ENCODE measurements at places on chromosomes 6 and 20.

DNA sequence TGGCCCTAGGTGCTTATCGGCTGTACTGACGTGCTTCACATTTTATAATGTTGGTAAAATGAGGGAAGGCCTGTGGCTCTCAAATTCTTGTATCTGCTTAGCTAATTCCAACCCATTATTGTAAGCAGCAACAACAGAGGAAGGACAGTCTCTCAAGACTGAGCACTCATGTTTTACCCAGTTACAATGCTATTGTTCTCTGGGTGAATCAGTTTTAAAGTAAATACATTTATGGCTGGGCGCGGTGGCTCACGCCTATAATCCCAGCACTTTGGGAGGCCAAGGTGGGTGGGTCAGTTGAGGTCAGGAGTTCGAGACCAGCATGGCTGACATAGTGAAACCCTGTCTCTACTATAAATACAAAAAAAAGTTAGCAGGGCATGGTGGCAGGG, 194.6 kb downstream of the PRKN start:
- no peak for DNase-seq

- DNase-seq = peak; percentile 2
Measured at GRCh38 chr20:24497851-24498250, 28.4 kb downstream of the SYNDIG1 start.

DNA sequence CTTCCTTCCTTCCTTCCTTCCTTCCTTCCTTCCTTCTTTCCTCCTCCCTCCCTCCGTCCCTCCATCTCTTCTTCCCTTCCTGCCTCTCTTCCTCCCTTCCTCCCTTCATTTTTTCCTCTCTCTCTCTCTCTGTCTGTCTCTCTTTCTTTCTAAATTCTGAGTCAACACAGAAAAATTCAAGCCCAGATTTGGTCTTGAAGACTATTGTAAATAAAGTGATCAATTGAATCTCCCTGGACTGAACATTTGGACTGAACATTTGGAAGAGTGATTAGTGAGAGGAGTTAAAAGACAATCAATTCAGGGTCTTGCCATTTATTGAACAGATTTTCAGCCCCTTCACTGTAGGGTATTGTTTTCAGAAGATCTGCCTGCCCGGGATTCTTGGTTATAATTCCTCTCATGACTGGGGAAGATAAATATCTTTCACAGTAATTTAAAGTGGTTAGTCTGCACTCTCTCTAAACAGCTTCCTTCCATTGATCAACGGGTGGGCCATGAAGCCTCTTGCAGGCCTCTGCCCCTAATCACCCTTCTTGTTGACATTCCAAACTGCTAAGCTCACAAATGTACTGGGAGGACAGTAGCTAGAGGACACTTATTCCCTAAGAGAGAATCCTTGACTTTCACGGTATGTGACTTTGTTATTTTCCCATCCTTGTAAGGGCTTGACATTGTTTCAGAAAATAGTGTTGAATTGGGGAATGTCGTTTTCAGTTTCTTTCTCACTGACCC, 101.7 kb upstream of the BMP2 start:
- DNase-seq = peak; percentile 70

- DNase-seq = no peak
Measured at GRCh38 chr6:112618849-112619248, 271.7 kb downstream of the RFPL4B start.

DNA sequence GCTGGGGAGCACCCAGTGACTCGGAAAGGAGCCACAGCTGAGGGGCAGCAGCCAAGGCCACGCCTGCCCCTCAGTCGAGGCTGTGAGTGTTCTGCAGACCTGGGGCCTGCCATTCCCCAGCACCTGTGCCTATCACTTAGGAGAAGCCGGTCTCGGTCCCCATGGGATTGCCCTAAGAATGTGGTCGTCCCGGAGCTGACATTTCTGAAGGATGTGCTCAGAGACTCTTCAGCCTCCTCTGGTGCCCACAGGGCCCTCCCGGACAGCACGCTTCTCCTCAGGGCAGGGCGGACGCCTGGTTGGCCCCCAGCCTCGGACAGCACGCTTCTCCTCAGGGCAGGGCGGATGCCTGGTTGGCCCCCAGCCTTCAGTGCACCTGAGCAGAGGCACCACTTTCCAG, 223.9 kb downstream of the ERMARD start:
- no peak for DNase-seq

- DNase-seq = no peak
Measured at GRCh38 chr6:4163408-4164116, 28.2 kb upstream of the ECI2 start.

DNA sequence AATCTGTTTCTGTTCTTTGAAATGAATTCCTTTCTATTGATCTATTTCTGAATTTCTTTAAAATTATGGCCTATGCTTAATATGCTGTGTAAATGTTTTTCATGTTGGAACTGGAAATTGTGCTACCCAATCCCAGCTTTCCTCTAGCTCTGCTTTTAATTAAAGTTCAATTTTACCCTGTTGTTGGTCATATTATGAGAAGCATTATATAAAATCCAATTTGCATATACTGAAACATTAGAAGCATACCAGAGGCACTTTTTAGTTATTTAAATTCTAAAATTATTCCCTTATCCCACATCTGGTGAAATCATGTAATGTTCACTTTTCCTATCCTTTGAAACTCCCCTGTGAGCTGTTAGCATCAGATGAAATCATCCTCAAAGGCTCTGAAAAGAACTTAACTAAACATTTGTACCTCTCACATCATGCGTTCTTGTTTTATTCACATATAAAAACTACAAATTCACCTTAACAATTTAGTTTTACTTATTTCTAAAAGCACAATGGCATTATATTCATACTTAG, 160.6 kb upstream of the COL21A1 start:
- DNase-seq = no peak

DNA sequence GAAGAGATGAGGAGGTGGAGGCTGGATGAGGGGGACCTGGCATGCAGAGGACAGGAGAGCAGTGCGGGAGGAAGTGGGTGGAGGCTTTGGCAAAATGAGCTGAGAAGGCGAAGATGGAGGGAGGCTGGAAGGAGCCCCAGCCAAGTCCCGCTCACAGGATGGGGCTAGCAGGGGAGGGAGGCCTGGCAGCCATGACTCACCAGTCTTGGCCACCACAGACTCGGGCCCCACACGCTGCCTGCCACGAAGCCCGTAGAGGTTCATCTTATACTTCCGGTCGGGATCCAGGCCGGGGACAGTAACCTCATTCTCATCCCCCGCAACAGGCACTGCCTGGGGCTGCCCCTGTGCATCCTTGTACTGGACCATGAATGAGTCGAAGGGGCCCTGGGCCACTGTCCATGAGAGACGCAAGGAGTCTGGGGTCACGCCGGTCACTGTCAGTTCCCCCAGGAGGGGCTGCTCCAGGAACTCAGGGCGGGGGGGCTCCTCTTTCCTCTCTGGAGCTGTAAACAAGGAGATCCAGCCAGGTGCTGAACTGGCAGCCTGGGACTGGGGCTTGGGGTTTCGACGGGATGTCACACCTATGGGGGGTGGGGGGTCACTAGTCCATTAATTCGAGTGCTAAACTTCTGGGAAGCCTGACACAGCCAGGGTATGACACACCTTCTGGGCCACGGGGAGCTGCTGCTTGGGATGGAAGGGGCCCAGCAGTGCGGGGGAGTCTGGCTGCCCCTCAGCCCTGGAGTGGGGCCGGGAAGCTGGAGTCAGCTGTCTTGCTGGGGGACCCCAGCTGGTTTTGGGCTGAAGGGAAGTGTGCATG, 27.8 kb downstream of the TNXB start:
- DNase-seq = no peak

DNA sequence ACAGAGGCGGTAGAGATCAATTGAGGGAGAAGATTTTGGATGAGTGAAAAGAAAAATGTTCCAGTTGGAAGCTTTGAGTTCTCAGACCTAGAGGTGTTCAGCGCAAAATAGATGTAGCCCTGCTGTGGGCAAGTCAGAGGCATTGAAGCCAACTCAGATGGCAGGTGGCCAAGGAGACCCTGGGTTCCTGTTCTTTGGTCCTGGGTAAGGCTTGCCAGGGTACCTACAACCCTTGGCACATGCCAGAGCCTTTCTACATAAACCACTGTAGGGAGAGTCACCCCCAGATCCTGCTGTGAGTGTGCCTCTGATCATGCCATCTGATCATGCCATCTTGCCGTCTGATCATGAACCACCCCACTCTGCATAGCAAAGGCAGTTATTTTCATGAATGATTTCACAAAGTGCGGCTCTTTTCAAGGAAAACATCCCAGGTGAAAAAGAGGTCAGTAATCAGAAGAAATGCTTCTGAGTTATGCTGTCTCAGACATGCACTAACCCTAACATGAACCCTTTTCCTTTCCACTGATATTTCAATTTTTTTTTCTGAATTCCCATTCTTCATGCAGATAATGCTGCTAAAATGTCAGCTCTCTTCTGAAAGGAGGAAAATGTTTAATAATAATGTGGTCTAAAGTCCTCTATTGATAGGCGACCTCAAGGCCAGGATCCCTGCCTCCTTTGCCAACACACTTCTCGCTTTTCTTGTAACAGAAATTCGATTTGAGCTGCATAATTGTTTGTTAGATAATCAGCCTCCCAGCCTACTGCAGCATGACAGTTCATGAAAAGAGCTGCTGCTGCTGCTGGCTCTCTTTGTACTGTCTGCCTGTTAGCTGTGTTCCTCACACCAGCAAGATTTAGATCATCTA, 153.6 kb downstream of the MTHFD1L start:
- DNase-seq = no peak

DNA sequence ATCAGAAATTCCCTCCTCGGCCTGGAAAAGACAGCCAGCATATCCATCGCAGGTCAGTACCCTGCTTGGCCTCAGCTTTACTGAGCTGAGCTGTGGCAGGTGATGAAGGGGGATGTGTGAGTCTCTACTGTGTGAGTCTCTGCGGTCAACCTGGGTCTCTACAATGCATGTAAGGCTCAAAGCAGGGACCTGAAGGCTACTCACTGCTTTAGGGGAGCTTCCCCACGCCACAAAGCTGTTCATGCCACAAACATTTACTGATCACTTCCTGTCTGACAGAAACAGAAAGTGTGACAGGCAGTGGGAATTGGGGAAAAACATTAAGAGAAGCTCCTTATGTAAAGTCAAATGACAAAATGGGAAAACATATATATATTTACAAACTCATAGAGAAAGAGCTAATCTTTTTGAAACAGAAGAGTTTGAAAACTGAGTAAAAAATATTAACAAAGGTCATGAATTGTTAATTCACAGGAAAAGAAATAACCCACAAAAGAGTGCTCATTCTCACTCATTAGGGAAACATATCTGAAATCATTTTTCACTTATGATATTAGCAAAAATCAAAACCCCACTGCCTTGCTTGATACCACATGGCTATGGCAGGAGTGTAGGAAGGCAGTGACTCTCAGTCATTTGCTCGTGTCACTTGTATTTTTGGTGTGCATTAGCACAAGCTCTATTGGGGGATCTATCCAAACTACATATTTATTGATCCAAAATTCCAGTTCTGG, 5.8 kb downstream of the BTN3A3 start:
- DNase-seq = no peak

GRCh38 chr6:42512579-42512978, 51.2 kb upstream of the UBR2 start:
- DNase-seq = no peak

GRCh38 chr20:57048027-57048869, 218.2 kb downstream of the BMP7 start:
- DNase-seq = no peak

DNA sequence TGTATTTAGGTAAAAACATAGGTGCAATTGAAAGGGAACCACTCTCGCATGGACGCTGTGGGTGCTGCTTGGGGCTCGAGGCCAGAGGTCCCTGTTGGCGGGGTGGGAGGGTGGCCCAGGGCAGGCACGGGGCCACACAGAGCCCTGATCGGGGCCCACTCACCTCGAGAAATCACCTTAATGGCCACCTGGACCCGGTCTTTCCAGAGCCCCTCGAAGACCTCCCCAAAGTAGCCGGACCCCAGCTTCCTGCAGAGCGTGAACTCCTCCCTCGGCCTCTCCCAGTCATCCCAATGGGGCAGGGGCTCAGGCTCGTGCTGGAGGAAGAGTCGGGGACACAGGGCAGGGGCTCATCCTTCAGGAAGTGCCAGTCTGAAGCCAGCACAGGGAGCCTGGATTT, 3.8 kb downstream of the PTK6 start:
- no peak for DNase-seq

DNA sequence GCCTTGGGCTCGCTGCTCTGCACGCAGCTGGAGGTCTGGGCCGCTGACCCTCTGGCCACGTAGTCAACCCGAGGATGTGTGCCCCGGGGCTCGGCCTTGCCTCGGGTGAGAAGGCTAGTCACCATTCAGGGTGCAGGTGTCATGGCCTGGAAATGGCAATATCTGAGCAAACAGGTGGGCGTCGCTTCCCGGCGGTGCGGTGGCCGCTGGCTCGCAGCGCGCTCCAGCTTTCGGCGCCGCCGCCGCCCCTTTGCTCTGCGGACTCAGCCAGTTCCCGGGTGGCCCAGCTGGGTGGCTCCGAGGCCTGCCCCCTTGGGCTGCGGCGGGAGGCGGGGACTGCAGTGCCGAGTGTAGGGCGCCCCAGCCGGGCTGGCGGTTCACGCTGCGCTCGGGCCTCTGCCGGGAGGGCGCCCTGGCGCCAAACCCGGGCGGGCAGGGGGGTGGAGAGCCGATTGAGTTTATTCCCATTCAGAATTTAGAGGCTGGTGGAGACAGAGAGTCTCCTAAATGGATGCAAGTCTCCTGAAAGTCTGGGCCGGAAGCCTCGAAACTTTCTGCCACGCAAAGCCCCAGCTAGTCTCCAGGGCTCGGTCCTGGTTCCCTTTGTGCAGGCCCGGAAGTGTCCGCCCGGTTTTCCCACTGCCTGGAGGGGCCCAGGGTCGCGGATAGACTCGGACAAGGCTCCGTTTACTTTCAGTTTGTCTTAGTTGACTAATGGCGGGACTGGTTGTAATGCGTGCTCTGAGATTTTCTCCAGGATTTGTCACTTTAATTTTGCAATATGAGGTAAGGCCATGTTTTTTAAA, 11.3 kb upstream of the TFAP2A start:
- peak; percentile 60 for DNase-seq
